Activated T-cell treated with anti-CD3 and anti-CD28 coated beads, Interleukin-2, amount 50 U/mL, for 72 hours (primary cell): ENCODE measurements at places on chromosomes 7 and 10. TPM values are rescaled to one million over a fixed set of nuclear protein-coding genes. Genes with fewer than 3 reads are reported as not detected.

- no peak for DNase-seq
Measured at GRCh38 chr10:16597656-16598055, 76.0 kb upstream of the C1QL3 start.

- no peak for DNase-seq
Measured at GRCh38 chr7:1590476-1590875, 20.6 kb upstream of the PSMG3 start.

- DNase-seq, result no peak
Measured at GRCh38 chr10:4639960-4640359, 186.0 kb upstream of the AKR1E2 start.

The DENND2A gene
- total RNA-seq, result not detected
